ENCODE measurements at places on chromosomes 5 and 9. TPM values are rescaled to one million over a fixed set of nuclear protein-coding genes. Genes with fewer than 3 reads are reported as not detected.

Gene DPYSL3
- 110 TPM for total RNA-seq

Gene FST
- 0.21 TPM for total RNA-seq

Gene SLC45A2
- not detected for total RNA-seq

Gene GLRA1
- total RNA-seq: not detected

Gene LMBRD2
- 24.5 TPM for total RNA-seq

Gene PRDM9
- not detected for total RNA-seq

Gene PTTG1
- total RNA-seq: 8.6 TPM

Gene DAP
- total RNA-seq: 117 TPM

Gene PCDHA5
- not detected for total RNA-seq

Gene ST8SIA4
- 15.6 TPM for total RNA-seq

Gene NDUFS4
- total RNA-seq: 3.0 TPM

Gene ARL14EPL
- not detected for total RNA-seq

Gene EDIL3
- total RNA-seq: 68.1 TPM

Gene MRPS27
- 28.2 TPM for total RNA-seq

Gene C1QTNF2
- 3.7 TPM for total RNA-seq

Gene CDH12
- total RNA-seq: 0.11 TPM

Measured in ascending aorta (tissue), 2 donors.